ENCODE measurements at places on chromosomes 5 and 9. TPM values are rescaled to one million over a fixed set of nuclear protein-coding genes. Genes with fewer than 3 reads are reported as not detected.

- peak; percentile 88 for ATAC-seq
These were observed at the start of gene PAM for GRCh38 chr5:102754767-102755431. Gene PAM, plus strand, starts transcription at chr5:102755305. Its CDS starts 110,891 bp downstream, at chr5:102866196.

- ATAC-seq = no peak
These were observed 811.0 kb downstream of the NR2F1-AS1 start for GRCh38 chr5:92769978-92770377.

DNA sequence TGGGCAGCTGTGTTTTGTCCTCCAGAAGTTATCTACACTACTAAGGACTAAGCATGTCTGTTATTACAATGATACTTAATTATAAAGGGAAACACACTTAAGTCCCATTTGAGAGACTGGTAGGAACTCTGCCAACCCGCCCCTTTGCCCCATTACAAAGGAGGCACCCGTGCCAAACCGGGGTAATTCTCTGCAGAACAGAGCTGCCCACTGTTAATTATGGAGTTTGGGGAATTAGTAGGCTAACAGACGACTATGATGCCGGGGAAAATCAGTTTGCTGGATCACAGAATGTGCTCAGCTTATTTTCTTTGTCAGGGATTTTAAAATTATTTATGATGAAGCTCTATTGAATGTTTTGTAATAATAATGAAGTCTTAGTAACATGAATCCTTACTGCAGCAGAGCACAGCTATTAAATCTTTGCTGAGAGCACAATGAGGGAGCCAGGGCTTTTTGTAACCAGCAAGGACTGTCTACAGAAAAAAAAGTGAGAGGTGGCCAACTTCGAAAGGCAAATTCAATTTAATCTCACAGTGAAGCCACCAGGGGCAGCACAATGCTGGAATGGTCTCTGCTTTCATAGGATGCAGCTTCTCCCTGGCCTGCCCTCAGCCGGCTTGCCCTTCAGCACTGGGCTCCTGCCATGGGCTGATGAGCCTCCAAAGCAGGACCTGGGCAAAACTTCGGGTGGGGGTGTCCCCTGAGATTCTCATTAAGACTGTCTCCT lies 134.5 kb downstream of the GNAQ start:
- ATAC-seq = no peak

The ECSCR gene
- total RNA-seq = 5.0 TPM
